ENCODE measurements at places on chromosomes 2 and 18. TPM values are rescaled to one million over a fixed set of nuclear protein-coding genes. Genes with fewer than 3 reads are reported as not detected.

The ALPP gene
- not detected for total RNA-seq

The DAW1 gene
- not detected for total RNA-seq

The SKA1 gene
- 0.81 TPM for total RNA-seq

The PSMA8 gene
- total RNA-seq, result not detected

The ASB18 gene
- total RNA-seq, result not detected

The APLF gene
- total RNA-seq, result 10.5 TPM

The EMILIN1 gene
- total RNA-seq, result 147 TPM

The MGAT4A gene
- total RNA-seq, result 0.24 TPM

The CRYBA2 gene
- not detected for total RNA-seq

The SPP2 gene
- total RNA-seq, result not detected

The ADCYAP1 gene
- total RNA-seq, result not detected

The CPLX4 gene
- total RNA-seq, result 0.24 TPM

The DNAJC5G gene
- not detected for total RNA-seq

The SERPINB10 gene
- not detected for total RNA-seq

The ASPRV1 gene
- 0.32 TPM for total RNA-seq

The LYG1 gene
- total RNA-seq, result 0.32 TPM

The PRSS56 gene
- total RNA-seq, result not detected

The IL18RAP gene
- total RNA-seq, result not detected

The KLHL30 gene
- 3.6 TPM for total RNA-seq

The CNGA3 gene
- 0.12 TPM for total RNA-seq

The MEP1B gene
- total RNA-seq, result not detected

The PLB1 gene
- total RNA-seq, result 1.8 TPM

The RAD51AP2 gene
- not detected for total RNA-seq

The NAPG gene
- 51.2 TPM for total RNA-seq

The MYO3B gene
- 0.24 TPM for total RNA-seq

The KATNAL2 gene
- 6.8 TPM for total RNA-seq

The PTRHD1 gene
- total RNA-seq, result 17.7 TPM

The RAB10 gene
- total RNA-seq, result 102 TPM

The CABYR gene
- total RNA-seq, result 6.7 TPM

The POTEF gene
- 0.12 TPM for total RNA-seq

The AMER3 gene
- total RNA-seq, result not detected

The PCARE gene
- total RNA-seq, result not detected

The MYOM1 gene
- 0.36 TPM for total RNA-seq

The CDH2 gene
- 1.3 TPM for total RNA-seq

The CFAP65 gene
- total RNA-seq, result not detected

The FAM161A gene
- 1.6 TPM for total RNA-seq

The STAT4 gene
- total RNA-seq, result 5.6 TPM

The ZNF2 gene
- 6.2 TPM for total RNA-seq

The MAL gene
- total RNA-seq, result not detected

The CD8A gene
- not detected for total RNA-seq

The PLGLB2 gene
- total RNA-seq, result 2.8 TPM

All from hair follicle dermal papilla cell (primary cell).